Small intestine (tissue), 16 donors: ENCODE measurements at places on chromosomes 3 and 15. TPM values are rescaled to one million over a fixed set of nuclear protein-coding genes. Genes with fewer than 3 reads are reported as not detected.

The ALS2CL gene
- 100.0 TPM for polyA plus RNA-seq

DNA sequence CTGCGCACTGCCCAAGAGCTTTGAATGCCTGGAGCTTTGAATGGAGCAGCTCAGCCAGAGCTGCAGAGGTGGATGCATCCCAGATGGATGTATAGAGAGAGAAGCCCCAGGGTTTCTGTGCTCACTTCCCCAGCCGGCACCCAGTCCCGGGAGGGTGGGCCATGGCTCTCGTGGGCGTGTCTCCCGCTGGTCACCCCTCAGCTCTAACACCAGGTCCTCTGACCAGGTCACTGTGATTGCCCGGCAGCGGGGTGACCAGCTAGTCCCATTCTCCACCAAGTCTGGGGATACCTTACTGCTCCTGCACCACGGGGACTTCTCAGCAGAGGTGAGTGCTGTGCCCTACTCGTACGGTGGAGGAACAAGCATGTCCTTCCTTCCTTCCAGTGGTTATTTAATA is 10.7 kb downstream of the TMEM43 start:
- DNase-seq: no peak

The NR2F2 gene
- polyA plus RNA-seq: 26.3 TPM

DNA sequence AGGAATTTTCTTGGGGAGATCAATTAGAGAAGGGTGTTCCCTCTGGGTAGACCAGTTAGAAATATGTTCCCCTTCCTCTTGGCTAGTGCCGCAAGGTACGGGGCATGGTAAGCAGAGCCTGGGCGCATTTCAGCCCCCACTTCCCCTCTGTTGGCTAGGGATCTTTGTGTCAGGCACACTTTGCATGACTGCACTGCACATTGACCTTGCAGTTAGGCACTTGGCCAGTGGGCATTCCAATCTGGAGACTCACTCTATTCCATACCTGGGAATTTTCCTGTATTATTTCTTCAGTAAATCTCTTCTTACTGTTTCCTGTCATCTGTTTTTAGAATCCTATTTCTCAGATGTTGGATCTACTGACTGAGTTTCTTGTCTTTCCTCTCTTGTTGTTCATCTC is 30.0 kb upstream of the CACNA1D start:
- DNase-seq: peak; percentile 51

GRCh38 chr3:25125201-25125600 is 302.9 kb upstream of the RARB start:
- DNase-seq: no peak

DNA sequence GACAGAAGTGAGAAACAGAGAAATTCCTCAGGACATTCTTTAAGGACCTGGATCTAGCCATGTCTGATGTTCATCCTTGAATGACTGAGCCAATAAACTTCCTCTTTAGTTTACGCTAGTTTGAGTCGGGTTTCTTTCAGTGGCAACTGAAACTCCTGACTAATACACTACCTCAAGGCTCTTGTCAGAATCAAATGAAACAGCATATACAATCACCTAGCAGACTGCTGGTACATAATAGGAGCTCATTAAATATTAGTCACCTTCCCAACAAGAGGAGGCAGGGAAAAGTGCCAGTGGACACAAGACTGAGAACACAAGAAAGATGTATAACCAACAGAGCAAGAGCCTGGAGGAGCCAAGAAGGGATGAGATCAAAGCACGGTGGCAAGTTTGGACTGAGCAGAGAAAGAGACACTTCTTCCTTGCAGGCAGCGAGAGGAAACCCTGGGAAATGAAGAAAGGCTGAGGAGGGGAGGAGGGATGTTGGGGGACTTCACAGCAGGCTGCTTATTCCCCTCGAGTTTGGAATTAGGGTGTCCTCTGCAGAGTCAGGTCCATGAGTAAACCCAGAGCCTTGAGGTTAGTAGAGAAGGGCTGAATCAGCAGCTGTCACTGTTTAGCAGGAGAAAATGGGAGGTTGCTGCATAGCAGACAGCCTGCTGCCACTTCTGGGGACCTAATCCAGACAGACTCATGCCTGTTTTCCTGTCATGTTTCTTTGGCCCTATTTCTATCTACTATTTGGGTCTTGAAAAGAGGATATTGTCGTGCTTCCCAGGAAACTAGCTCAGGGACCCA is 73.3 kb downstream of the MRPL46 start:
- no peak for DNase-seq

GRCh38 chr3:123341871-123342630 is 106.8 kb downstream of the ADCY5 start:
- no peak for DNase-seq

The GOLGA6A gene
- 0.01 TPM for polyA plus RNA-seq

GRCh38 chr15:47412136-47412535 is 305.2 kb upstream of the SEMA6D start:
- no peak for DNase-seq

DNA sequence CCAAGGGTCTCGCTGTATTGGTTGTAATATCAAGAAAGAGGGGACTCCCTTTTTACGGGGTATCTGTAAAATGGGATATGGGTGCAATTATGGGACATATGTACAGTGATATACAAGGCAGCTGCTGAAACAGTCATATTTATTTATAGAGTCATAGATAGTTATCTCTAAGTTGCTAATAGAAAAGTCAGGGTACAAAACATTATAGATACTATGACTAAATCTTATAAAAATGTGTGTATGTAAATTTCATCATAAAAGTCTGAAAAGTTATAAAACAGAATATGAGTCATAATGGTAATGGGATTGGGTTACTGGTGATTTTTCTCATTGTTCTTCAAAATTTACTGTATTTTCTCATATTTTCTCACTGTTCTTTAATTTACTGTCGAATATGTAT is 344.9 kb upstream of the SLCO3A1 start:
- DNase-seq: no peak

- peak; percentile 12 for DNase-seq
These were observed 24.3 kb downstream of the TBC1D21 start for GRCh38 chr15:73897441-73898261.

GRCh38 chr3:152219769-152220255 is 48.9 kb upstream of the MBNL1 start:
- no peak for DNase-seq

The LSM3 gene
- 12.2 TPM for polyA plus RNA-seq

DNA sequence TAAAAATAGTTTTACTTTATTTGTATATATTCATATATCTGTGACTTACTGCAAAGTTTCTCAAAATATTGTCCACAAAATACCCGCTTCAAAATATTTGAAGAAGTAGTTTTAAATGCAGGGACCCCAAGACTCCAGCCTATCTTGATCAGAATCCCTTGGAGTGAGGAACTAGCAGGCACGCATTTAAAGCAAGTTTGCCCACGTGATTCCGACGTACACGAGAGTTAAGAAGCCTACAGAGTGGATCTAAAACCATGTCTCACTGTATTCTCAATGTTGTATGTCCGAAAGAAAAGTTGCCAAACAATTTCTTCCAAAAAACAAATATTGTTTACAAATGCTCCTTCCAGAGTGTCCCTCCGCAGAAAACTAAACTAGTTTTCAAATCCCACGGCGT is 1.7 kb downstream of the GABRB3 start:
- DNase-seq: no peak

The DGKG gene
- 0.22 TPM for polyA plus RNA-seq

GRCh38 chr15:93520206-93520605 is 431.2 kb upstream of the RGMA start:
- DNase-seq: no peak

The CHRNA7 gene
- 10.1 TPM for polyA plus RNA-seq

The PLXNB1 gene
- 56.5 TPM for polyA plus RNA-seq

DNA sequence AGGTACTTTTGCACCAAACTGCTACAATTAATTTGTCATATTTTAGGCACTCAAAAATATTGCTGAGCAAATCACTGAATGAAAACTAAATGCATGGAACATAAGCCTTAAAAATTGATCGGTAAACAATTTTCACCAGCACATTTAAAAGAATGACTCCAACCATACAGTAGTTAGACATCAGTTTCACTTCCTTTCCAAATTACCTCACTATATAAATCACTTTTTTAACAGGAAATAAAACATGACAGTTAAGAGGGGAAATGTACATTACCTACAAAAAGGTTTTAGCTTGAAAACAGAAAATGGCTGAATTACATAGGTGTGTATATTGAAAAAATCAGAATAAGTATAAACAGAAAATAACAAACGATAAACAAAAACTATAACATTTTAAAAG is 108.4 kb downstream of the SERPINI1 start:
- no peak for DNase-seq

- DNase-seq: no peak
These were observed 37.9 kb downstream of the TJP1 start for GRCh38 chr15:29784413-29784812.

DNA sequence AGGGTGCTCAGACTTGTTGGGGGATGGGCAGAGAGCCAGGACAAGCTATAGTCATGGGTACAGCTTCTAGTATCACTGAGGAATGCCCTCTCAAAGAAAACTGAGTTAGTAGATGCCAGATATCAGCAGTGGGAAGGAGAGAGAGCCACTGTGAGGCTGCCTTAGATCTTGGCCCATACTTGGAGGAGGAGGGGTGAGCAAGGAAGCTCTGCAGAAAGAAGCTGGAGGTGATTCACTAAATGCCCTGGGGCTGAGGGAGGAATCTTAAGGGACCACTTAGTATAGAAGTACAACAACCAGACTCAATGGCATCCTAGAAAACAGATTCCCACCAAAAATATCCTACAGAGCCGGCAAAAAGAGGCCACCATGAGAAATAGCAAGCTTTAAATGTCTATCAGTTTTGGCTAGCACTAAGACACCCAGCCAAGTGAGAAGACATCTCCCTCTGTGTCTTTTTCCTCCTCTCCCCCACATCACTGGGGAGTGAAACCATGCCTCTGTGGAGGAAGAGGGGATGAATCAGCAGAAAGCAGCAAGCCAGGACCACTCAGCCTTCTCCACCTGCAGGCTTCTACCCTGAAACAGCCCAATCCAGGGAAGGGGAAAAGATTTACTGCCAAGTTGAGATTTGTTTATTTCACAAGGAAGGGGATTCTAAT is 282.5 kb upstream of the STT3B start:
- no peak for DNase-seq

The KIF23 gene
- polyA plus RNA-seq: 14.0 TPM

GRCh38 chr3:45113625-45114050 is 32.5 kb downstream of the CDCP1 start:
- DNase-seq: no peak

DNA sequence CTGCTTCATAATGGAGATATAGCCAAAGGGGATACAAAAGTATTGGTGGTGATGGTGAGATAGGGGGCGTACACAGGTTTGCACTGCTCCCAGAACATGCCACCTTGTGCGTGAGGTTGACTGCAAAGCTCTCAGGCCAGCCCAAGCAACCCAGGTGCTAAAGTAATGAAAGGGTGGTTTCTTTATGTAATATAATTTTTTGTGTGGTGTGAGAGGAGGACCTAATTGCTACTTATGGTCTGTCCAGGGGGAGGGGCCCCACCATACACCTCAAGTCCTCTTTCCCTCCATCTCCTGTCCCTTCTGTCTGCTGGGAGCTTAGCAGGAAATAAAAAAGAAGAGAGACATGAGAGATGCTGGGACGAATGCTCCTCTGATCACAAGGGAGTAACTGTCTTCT is 53.8 kb downstream of the STARD5 start:
- DNase-seq: no peak

The DLL4 gene
- polyA plus RNA-seq: 14.4 TPM

DNA sequence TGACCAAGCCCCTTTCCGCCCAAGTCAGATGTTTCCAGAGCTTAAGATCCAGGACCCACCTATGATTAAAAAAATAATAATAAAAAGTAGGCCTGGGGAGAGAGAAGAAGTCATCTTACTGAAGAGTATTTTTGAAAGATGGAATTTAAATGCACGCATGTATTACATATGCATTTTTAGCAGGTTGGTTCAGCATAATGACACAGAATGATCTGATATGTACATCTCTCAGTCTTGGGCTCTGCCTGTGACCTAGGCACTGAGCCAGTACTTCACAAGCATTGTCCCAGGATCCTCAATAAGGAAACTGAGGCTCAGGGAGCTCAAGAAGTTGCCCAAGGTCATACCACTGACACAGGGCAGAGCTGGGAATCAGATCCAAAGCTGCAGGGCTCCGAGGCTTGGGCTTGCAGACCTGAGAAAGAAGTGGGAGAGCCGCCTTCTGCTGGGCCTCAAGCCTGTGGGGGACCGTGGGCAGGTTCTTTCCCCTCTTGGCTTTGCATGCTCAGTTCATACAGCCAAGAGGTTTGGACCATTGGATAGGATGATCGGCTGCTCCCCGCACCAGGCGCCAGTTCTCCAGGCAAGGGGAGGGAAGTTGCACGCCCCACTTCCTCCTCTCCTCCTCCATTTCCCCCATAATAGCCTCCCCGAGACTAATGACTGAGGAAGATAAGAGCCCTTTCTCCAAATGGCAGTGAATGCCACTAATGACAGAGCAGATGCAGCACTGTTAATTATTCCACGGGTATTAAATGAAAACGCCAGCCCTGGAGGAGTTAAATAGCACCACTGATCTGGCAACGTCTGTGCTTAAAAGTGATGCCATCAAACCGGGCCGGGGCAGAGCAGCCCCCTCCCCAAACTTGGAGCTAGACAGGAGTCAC is 6.9 kb downstream of the SLC6A1 start:
- no peak for DNase-seq

The PRICKLE2 gene
- 3.7 TPM for polyA plus RNA-seq

The SAMD7 gene
- not detected for polyA plus RNA-seq

DNA sequence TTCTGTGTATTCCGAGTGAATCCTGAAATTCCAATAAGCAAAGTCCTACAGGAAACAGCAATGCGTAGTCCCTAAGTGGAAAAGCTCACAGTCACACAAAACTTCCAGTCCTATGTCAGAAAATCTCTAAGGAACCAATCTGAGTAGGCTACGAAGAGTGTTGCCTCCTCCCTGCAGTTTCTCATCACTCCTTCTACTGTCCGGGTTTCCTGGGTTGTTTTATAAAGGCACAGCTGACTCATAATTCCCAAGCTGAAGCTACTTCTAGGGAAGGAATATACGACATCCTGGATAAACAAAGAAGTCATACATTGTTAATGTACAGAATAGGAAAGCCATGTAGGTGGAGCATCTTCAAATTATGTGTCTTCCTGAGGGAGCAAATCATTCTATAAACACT is 65.7 kb upstream of the RGMA start:
- DNase-seq: no peak

The CCDC33 gene
- polyA plus RNA-seq: not detected

DNA sequence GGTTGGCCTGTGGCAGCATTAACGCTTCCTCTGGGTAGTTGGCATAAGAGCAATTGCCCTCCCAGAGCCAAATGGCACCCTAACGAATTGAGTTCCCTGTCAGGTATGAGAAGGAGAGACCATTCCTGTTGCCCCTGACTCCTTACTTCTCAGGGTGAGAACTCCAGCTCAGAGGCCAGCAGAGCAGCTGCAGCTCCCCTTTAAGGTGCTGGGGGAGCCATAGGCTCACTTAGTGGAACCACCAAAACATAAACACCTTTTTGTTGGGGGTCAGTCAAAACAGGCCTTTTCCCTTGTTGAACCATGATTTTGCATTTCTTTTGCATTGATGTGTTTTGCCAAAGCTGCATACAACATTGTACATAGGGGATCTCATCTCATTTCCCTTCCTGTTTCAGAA is 28.1 kb upstream of the LHFPL4 start:
- DNase-seq: no peak

GRCh38 chr15:50933341-50933740 is 24.9 kb downstream of the AP4E1 start:
- DNase-seq: no peak

GRCh38 chr3:56054844-56055243 is 413.4 kb downstream of the ERC2 start:
- no peak for DNase-seq
